ENCODE measurements at places on chromosomes 7 and 10.

DNA sequence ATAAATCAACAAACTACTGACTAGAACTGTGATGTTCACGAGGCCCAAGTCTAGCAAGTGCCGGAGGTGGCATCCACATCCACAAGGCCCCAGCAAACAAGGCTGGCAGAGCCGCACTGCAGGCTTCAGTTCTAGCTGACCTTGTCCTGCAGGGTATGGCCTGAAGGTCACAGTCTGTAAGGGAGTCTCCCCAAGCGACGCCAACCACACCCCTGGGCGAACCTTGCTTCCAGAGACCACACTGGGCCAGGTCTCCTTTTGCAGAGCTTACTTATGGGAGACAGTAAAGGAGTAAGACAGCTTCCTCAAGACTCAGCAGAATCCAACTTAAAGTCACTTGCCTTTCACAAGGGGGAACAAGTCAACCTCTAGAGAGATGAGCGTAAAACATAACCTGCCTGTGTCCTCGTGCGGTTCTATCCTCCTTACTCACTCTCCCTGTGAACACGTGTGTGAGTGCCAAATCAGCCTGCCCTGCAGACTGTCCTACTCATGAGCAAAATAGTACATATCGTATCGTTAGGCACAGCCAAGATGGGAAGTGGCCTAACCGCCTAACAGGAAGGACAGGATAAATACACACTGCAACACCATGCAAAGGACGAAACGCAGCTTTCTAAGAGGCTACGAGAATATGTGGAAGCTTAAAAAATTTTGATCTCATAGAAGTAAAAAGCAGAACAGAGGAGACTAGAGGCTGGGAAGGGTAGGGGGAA, 22.7 kb downstream of the FAM53B start:
- DNase-seq, result no peak

- DNase-seq, result no peak
Observed at GRCh38 chr7:141360416-141360760, 190.8 kb upstream of the AGK start.

DNA sequence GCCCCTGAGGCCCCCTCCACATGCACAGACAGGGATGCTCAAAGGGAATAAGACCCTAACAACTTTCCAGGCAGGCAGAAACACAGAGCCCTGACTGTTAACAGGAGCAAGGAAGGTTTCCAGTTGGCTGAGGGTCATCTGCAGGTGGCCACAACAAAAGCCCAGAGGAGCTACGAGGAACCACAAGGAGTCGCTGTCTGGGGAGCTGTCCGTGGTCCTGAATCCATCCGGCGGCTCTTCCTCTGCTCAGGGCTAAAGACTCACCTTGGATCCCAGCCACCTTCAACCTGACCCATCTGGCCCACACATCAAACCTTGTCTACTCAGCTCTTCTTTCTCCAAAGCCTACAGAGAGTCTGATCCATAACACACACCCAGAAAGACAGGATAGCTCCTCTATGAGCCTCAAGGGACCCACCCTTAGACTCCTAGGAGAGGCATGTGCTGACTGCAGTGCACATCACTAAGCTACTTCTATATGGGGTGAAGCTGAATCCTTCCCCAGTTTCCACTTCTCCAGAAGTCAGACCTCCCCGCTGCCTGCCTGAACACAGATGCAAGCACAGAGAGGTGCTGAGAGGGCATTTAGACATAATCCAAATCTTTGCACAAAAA, 104.0 kb downstream of the SLIT1 start:
- DNase-seq, result peak; percentile 16

DNA sequence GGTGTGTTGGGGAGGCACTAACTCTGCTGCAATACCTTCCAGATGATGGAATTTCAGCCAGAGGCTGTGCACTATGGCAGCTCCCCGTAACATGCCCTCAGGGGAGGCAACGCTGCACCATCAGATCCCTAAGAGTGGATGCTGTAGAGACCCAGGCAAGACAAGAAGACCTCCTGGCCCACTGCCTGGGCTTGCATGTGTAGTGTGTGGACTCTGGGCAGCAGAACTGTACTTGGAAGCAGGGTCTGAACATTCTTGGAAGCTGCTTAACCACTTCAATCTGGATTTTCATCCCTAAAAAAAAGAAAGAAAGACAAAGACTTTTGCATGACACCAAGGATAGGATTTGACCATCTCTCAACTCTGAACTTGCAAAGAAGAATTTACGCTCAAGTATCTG, 297.5 kb upstream of the NRP1 start:
- no peak for DNase-seq

DNA sequence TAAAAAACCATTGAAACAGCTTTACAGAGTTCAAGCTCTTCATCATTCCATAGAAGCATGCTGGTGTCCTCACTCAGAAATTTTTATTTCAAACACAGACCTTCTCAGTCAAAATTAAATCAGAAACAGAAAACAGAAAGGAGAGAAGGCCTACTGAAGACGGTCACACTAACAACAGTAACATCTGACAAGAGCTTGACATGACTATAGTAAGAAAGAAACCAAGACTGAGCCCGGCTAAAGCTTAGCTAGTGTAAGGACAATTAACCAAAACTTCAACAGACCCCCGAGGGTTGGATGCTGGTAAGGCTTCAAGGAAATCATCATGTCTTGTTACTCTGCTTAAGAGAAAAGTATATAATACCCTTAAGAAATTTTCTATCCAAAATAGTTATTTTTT, 38.6 kb downstream of the MTPN start:
- no peak for DNase-seq

GRCh38 chr10:129472696-129473555, 5.9 kb downstream of the MGMT start:
- DNase-seq, result no peak

DNA sequence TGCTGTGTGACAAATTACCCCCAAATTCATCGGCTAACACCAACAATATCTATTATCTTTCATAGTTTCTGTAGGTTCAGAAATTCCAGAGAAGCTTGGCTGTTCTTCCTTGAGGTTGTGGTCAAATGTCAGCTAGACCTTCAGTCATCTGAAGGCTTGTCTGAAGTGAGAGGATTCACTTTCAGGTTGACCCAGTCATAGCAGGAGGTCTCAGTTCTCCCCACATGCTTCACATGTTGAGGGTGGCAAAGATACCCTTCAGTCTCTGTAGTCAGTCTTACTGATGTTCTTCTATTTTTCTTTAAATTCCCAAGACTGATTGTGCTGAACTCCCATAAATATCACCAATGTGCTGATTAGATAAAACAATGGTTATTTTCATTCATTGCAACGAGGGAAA, 1692.0 kb downstream of the REEP3 start:
- DNase-seq, result no peak

- DNase-seq, result peak; percentile 37
Observed at GRCh38 chr10:46539596-46540411, 16.7 kb downstream of the GPRIN2 start.

GRCh38 chr7:50530766-50531165, 34.4 kb downstream of the DDC start:
- no peak for DNase-seq

DNA sequence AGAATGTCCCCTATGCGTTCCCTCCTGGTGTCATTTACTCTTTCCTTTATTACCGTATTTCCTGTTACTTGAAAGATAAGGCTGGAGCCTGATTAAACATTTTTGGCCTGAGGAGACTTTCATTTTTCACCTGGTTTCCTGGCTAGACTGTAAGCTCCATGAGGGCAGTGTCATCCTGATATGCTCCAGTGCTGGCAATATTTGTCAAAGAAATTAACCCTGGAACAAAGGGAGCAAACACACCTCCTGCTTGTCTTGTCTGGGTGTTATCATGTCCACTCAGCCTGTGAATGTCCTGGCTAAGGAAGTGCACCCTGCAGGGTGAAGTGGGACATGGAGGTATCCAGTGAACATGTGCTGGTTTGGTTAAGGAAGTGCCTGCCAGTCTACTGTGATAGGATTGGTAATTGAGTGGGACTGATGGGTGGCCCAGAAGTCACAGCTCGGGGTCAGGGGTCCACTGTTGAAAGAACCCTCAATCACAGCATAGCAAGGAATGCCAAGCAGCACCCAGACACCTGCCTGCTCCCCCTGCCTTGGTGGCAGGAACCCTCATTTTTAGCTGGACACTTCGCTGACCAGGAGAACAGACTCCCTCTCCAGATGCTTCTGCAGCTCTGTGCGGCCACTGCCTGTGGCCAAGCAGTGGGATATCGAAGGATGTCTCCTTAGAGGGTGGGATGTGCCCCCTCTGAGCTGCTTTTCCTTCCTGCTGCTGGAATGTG, 20.9 kb upstream of the PPIA start:
- DNase-seq, result no peak

- DNase-seq, result no peak
Observed at GRCh38 chr7:37081436-37081835, 357.1 kb upstream of the AOAH start.

DNA sequence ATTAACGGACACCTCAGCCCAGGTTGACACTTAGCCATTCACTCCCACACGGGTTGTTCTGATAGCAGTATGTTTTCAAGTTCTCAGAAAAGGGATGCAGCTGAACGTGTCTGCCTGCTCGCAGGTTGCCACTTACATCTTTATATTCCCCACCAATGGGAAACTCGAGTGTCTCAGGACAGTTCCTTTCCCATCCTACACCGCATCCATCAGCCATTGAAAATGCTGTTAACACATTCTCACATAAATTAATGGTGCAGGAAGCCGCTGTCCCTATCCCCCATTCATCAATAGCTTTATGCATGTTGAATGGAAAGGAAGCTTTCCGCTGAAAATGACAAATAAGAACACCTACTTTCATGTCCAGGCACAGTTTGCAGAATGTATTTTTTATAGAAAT, 1.7 kb upstream of the FGFR2 start:
- DNase-seq, result no peak

All from astrocyte of the cerebellum (primary cell).